Activated naive CD8-positive, alpha-beta T cell treated with anti-CD3 and anti-CD28 coated beads for 36 hours (primary cell): ENCODE measurements at places on chromosomes 1 and 21. TPM values are rescaled to one million over a fixed set of nuclear protein-coding genes. Genes with fewer than 3 reads are reported as not detected.

GRCh38 chr1:167477986-167478385 is 40.3 kb downstream of the CD247 start:
- no peak overlapping the region for H3K4me3 ChIP-seq
- no peaks in the 10 kb centered on the region for H3K27me3 ChIP-seq
- peaks cover 77% of the 10 kb centered on the region for H3K36me3 ChIP-seq
- peaks cover 84% of the 10 kb centered on the region for H3K4me1 ChIP-seq

DNA sequence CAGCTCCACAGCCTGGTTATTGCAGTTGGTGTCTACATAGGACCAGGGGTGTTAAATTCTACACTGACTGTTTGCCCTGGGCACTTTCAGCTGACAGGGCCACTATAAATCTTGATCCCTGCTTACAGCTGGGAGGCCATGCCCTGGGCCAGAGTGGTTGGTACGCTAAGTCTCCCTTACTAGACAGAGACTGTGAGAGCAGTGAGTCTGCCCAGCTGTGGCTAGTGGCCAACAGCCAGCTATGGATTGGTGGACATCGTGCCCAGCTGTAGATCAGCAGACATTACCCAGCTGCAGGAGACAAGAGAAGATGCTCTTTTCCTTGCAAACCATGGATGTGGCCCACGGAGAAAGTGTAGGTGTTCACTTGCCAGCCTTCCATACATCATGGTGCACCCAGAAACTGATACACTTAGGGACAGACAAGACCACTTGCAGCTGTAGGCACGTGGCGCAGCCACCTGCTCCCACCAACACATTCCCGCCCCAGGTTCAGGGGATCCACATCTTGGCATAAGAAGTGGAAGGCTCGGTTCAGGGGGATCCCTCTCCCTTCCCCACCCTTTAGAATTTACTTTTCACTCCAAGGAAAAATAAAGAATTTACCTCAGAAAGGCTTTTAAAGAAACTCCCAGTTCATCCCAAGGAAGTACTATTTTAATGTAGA is 16.4 kb upstream of the PAX7 start:
- H3K4me1 ChIP-seq: peaks cover 7% of the 10 kb centered on the region
- peaks cover 37% of the 10 kb centered on the region for H3K27me3 ChIP-seq
- no peak overlapping the region for H3K4me3 ChIP-seq
- no peaks in the 10 kb centered on the region for H3K36me3 ChIP-seq
- DNase-seq: no peak

GRCh38 chr1:94095744-94096469 is 25.0 kb downstream of the ABCA4 start:
- H3K36me3 ChIP-seq: no peaks in the 10 kb centered on the region
- H3K27ac ChIP-seq: no peak overlapping the region

DNA sequence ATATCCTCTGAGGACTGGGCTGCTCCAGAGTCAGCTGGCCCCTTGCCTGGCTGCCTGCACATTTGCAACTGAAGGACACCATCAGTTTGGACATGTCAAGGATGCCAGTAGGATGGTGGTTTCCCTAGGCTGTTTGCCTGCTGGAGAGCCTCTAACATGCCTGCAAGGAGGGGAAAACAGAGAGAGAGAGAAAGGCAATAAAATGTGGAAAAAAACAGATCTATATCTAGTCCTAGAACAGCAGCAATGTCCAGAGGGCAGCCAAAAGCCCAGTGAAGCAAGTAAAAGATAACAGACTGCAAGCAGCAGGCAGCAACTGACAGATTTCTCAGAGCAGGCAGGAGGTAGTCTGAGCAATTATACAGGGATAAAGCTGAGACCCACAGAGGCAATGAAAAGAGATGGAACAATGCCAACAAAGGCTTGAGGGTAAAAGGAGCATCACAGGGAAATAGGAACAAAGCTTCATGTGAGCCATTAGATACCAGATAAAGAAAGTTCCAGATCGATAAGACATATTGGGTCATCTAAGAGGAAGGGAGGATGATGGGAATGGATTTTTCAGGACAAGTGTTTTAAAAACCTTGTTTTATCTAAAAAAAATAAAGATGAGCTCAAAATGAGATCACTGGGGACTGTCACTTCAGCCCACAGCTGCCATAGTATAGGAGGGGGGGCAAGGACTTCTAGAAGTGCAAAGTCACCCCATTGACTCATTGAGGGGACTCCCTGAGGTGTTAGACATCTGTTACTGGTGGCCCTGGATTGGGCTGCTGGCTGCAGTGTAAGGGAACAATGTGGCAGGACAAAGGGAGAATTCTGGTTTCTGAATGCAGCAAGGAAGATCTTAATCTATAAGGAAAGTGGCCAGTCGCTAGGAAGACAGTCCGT is 38.6 kb upstream of the GADD45A start:
- no peaks in the 10 kb centered on the region for H3K36me3 ChIP-seq
- no peaks in the 10 kb centered on the region for H3K4me1 ChIP-seq
- H3K4me3 ChIP-seq: no peak overlapping the region
- DNase-seq: no peak

GRCh38 chr1:28056129-28056925 is 32.1 kb downstream of the EYA3 start:
- DNase-seq: peak; percentile 73
- peaks cover 54% of the 10 kb centered on the region for H3K4me1 ChIP-seq
- peak overlapping the region; percentile 43 for H3K4me3 ChIP-seq
- peaks cover 33% of the 10 kb centered on the region for H3K36me3 ChIP-seq

- no peak overlapping the region for H3K27ac ChIP-seq
- no peaks in the 10 kb centered on the region for H3K4me1 ChIP-seq
- H3K36me3 ChIP-seq: no peaks in the 10 kb centered on the region
- no peaks in the 10 kb centered on the region for H3K27me3 ChIP-seq
- DNase-seq: no peak
- H3K4me3 ChIP-seq: no peak overlapping the region
Observed at GRCh38 chr1:222060210-222060916, 318.5 kb upstream of the DUSP10 start.

- no peak overlapping the region for H3K4me3 ChIP-seq
- H3K27ac ChIP-seq: no peak overlapping the region
- peaks cover 10% of the 10 kb centered on the region for H3K27me3 ChIP-seq
- no peak for DNase-seq
- no peaks in the 10 kb centered on the region for H3K36me3 ChIP-seq
- no peaks in the 10 kb centered on the region for H3K4me1 ChIP-seq
Observed at GRCh38 chr1:55751776-55752175, 536.6 kb upstream of the USP24 start.

GRCh38 chr1:32962248-32962896 is 2.2 kb downstream of the RNF19B start:
- H3K4me3 ChIP-seq: peak overlapping the region; percentile 85
- no peak for DNase-seq
- H3K36me3 ChIP-seq: no peaks in the 10 kb centered on the region
- H3K4me1 ChIP-seq: peaks cover 38% of the 10 kb centered on the region
- H3K27me3 ChIP-seq: no peaks in the 10 kb centered on the region

- peaks cover 13% of the 10 kb centered on the region for H3K27me3 ChIP-seq
- no peak overlapping the region for H3K27ac ChIP-seq
- no peak overlapping the region for H3K4me3 ChIP-seq
- no peaks in the 10 kb centered on the region for H3K36me3 ChIP-seq
- H3K4me1 ChIP-seq: no peaks in the 10 kb centered on the region
Observed at GRCh38 chr1:30525971-30526651, 197.3 kb downstream of the MATN1 start.

GRCh38 chr1:192920412-192920811 is 111.6 kb downstream of the RGS2 start:
- H3K36me3 ChIP-seq: no peaks in the 10 kb centered on the region
- no peaks in the 10 kb centered on the region for H3K4me1 ChIP-seq
- H3K27ac ChIP-seq: no peak overlapping the region
- H3K27me3 ChIP-seq: no peaks in the 10 kb centered on the region

DNA sequence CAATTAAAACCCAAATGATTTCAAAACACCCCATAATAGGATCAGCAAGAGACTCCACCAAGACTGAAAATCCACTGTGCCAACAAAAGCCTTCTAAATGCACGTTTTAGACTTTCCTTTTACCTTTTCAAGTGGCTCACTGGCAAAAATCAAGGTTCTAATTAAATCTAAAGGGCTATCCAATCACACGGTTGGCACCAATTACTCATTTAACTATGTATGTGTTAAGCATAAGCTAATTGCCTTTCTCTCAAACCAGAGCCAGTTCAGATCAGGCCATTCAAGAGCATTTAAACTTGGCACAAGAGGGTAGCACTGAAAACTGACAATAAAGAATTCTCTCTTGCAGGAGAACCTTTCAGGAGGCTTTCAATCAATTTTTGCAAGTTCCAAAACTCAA is 139.5 kb downstream of the RGS7 start:
- no peaks in the 10 kb centered on the region for H3K4me1 ChIP-seq
- H3K27me3 ChIP-seq: no peaks in the 10 kb centered on the region
- DNase-seq: no peak
- no peaks in the 10 kb centered on the region for H3K36me3 ChIP-seq
- no peak overlapping the region for H3K27ac ChIP-seq
- H3K4me3 ChIP-seq: no peak overlapping the region

DNA sequence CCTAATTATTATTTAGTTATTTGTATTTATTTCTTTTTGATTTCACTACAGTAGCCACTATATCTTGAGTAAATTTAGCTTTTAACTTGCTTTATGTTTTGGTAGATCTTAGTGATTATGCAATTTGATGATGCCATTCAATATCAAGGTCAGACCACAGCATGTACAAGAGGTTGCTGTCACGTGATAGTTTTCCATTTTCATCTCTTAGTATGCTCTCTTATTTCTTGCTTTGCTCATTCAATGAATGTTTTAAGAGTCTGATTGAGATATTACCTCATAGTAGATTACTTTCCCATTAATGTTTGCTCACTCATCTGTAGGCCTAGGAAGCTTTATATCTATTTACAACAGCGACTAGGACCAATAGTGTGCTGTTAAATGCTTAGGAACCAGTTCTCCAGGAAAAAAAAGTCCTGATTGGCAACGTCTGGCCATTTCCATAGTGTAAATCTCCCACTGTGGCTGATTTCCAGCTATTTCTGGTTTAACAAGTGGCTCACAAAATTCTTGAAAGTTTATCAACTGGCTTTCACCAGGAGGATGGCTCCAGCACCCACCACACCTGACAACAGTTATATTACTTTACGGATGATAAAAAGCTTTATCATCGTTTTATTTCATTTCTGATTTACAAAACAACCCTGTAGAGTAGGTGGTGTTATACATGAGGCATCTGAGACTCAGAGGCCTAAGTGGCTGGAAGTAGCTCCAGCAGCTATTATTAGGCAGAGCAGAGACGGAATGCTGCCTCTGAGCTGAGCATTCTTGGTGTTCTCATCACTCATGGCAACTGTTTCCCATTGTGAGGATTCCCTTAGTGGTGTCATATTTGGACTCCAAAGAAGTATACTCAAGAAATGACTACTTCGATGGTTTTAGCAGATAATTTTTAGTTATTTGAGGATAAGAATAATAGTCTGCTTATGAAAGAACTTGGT is 235.2 kb downstream of the DISC1 start:
- H3K4me3 ChIP-seq: no peak overlapping the region
- H3K36me3 ChIP-seq: no peaks in the 10 kb centered on the region
- DNase-seq: no peak
- H3K27ac ChIP-seq: no peak overlapping the region
- no peaks in the 10 kb centered on the region for H3K27me3 ChIP-seq

GRCh38 chr1:58528518-58528917 is 18.0 kb downstream of the OMA1 start:
- DNase-seq: no peak
- no peak overlapping the region for H3K27ac ChIP-seq
- peaks cover 9% of the 10 kb centered on the region for H3K4me1 ChIP-seq

GRCh38 chr1:67623906-67624305 is 61.1 kb upstream of the GADD45A start:
- H3K36me3 ChIP-seq: no peaks in the 10 kb centered on the region
- no peak for DNase-seq
- H3K4me1 ChIP-seq: no peaks in the 10 kb centered on the region
- H3K27me3 ChIP-seq: no peaks in the 10 kb centered on the region

- no peak overlapping the region for H3K27ac ChIP-seq
- DNase-seq: no peak
- no peak overlapping the region for H3K4me3 ChIP-seq
- no peaks in the 10 kb centered on the region for H3K4me1 ChIP-seq
- H3K27me3 ChIP-seq: peaks cover 4% of the 10 kb centered on the region
Observed at GRCh38 chr1:67590329-67590728, 94.7 kb upstream of the GADD45A start.

DNA sequence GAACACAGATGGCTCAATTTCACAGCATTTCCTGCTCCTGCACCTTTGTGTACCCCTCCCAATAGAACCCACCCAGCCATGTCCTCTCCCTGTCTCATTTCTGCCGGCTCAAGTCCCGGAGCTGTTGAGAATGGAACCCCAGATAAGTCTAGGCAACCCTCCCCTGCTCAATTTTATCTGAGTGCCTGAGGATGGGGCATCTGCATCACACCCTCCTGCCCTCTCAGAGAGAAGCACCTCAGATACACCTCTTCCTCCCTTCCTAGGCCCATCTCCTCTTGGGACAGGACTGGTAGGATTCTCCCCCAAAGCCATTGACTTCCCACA is 1.1 kb downstream of the KIF21B start:
- no peak for DNase-seq
- peaks cover 18% of the 10 kb centered on the region for H3K36me3 ChIP-seq
- H3K27me3 ChIP-seq: no peaks in the 10 kb centered on the region
- peaks cover 74% of the 10 kb centered on the region for H3K4me1 ChIP-seq
- H3K27ac ChIP-seq: peak overlapping the region; percentile 100

DNA sequence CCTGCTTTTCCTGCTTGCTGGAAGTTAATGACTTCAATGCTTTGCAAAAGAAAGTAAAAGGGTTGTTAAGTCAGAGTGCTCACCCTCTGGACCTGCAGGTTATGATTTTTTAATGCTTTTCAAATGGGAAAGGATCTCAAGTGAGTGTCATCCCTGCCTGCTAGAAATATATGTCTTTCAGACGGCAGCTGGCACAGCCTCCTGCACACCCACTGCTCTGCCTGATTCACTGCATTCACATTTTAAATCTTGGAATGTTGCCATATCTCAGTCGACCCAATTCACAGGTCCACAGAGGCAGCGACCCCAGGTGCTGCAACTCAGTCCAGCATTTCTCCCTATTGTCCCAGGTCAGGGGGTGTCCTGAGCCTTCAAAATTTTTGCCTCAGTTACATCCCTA is 10.7 kb downstream of the DUSP23 start:
- H3K27ac ChIP-seq: no peak overlapping the region
- DNase-seq: no peak
- H3K27me3 ChIP-seq: peaks cover 8% of the 10 kb centered on the region
- H3K4me3 ChIP-seq: no peak overlapping the region

- H3K27ac ChIP-seq: no peak overlapping the region
- H3K36me3 ChIP-seq: no peaks in the 10 kb centered on the region
- H3K4me1 ChIP-seq: no peaks in the 10 kb centered on the region
Observed at GRCh38 chr1:69491416-69491815, 76.3 kb upstream of the LRRC7 start.

DNA sequence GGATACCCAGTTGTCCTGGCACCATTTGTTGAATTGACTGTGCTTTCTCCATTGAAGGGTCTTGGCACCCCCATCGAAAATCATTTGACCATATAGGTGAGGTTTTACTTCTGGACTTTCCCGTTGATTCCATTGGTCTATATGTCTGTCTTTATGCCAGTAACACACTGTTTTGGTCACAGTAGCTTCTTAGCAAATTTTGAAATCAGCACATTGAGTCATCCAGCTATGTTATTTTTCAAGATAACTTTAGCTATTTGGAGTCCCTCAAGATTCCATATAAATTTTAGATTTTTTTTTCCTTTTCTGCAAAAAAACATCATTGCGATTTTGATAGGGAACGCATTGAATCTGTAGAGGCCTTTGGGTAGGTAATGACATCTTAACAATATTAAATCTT is 235.6 kb downstream of the SMYD3 start:
- peaks cover 29% of the 10 kb centered on the region for H3K36me3 ChIP-seq
- no peaks in the 10 kb centered on the region for H3K27me3 ChIP-seq
- H3K27ac ChIP-seq: no peak overlapping the region
- DNase-seq: no peak

The RAP1GAP gene
- 1.3 TPM for total RNA-seq

The RIPK4 gene
- 0.62 TPM for total RNA-seq

The CLIC4 gene
- 25.0 TPM for total RNA-seq

The CLIC6 gene
- total RNA-seq: 0.66 TPM

The IGSF3 gene
- 0.92 TPM for total RNA-seq

The GUCA2A gene
- not detected for total RNA-seq
